Activated T-cell treated with anti-CD3 and anti-CD28 coated beads for 48 hours (primary cell): ENCODE measurements at places on chromosomes 7 and 10.

GRCh38 chr10:47012214-47012613, 101.0 kb downstream of the PTPN20 start:
- DNase-seq = no peak

DNA sequence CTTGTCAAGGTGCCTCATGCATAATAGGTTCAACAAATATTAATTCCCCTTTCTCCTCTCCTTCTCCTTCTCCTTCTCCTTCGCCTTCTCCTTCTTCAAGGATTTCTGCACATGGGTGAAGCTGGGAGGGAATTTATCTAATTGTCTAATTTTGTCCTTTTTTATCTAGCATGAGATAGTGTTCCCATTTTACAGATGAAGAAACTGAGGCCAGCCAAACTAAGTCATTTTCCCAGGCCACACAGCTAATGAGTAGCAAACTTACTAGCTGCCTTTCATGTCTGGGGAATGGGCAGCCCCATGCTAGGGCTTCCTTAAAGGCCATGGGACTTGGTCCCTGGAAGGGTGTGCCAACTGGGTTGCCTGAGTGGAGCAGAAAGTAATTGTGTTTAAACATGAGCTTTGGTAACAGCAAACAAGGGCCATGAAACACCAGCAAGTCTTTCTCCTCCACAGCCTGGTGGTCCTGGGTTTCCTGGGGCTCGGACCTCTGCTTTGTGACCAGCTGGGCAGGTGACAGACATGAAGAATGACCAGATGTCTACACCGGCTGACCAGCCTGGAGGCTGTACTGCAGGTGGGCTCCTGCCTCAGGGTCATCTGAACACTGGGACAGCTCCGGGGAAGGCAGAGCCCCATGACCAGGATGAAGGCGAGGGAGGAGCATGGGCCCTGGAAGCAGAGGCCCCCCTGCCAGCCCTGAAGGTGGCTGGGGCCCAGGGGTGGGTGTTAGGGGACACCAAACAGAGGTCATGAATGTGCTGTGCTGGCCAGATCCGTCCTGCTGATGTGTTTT, 138.0 kb downstream of the PTPN20 start:
- DNase-seq = no peak

DNA sequence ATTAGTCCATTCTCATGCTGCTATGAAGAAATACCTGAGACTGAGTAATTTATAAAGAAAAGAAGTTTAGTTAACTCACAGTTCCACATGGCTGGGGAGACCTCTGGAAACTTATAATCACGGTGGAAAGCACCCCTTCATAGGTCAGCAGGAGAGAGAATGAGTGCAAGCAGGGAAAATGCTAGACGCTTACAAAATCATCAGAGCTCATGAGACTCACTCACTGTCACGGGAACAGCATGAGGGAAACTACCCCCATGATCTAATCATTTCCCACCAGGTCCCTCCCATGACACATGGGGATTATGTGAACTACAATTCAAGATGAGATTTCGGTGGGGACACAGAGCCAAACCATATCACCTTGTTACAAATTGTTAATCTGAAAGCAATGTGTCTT, 15.8 kb downstream of the TAS2R39 start:
- no peak for DNase-seq

- DNase-seq = no peak
These were observed 575.6 kb downstream of the ARL4A start for GRCh38 chr7:13262929-13263530.

- DNase-seq = no peak
These were observed 201.4 kb upstream of the NPVF start for GRCh38 chr7:25429731-25430130.

GRCh38 chr7:156607332-156608172, 33.0 kb upstream of the RNF32 start:
- DNase-seq = no peak

DNA sequence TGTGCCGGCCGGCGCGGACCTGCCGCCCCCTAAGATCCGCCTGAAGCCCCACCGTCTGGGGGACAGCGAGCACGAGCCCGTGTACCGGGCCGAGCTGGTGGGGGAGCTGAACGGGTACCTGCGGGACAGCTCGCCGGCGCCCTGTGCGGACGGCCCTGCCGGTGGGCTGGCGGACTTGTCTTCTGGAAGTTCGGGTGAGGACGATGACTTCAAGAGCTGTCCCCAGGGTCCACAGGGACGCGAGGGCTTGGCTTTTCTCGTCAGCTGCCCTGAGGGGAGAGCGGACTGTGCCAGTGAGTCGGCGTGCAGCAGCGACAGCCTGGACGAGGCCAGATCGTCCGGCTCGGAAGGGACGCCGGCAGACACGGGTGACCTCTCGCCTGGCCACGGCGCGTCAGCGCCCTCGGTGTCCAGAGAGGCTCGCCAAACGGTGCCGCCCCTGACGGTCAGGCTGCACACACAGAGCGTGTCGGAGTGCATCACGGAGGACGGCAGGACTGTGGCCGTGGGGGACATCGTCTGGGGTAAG, 8.5 kb downstream of the PWWP2B start:
- no peak for DNase-seq
